AG04449 (cell line): ENCODE measurements at places on chromosomes 11 and 22.

GRCh38 chr11:58613228-58613627 lies 9.2 kb upstream of the CNTF start:
- DNase-seq = no peak

- no peak for DNase-seq
Measured at GRCh38 chr11:67119585-67120391, 725 bp downstream of the KDM2A start.

- no peak for DNase-seq
Measured at GRCh38 chr11:66275396-66275795, 2.6 kb upstream of the CNIH2 start.

- DNase-seq = peak; percentile 64
Measured at GRCh38 chr11:86814775-86815174, 14.4 kb downstream of the PRSS23 start.

GRCh38 chr11:68113986-68114385 lies 7.2 kb downstream of the CHKA start:
- peak; percentile 23 for DNase-seq

- no peak for DNase-seq
Measured at GRCh38 chr22:42338479-42338878, 68.0 kb upstream of the TCF20 start.

- no peak for DNase-seq
Measured at GRCh38 chr11:69245041-69245440, 48.9 kb upstream of the MYEOV start.

DNA sequence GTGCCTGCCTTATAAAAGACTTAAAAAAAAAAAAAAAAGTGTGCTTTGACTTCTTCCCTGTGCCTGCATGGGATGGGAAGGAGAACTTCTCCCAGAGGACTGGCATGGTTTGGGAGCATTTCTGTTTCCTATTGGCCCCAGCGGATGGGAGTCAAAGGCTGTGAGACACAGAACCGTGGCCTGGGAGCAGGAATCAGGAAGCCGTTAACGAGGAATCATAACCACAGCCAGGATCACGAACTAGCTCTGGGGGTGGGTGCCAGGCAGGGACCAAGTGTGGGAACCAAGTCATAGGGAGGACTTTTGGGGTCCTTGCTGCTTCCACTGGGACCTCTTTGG lies 526 bp downstream of the C1QTNF6 start:
- DNase-seq = no peak

GRCh38 chr11:34379539-34379938 lies 21.7 kb upstream of the ABTB2 start:
- no peak for DNase-seq
